WTC11 (cell line): ENCODE measurements at places on chromosomes 11 and 22. TPM values are rescaled to one million over a fixed set of nuclear protein-coding genes. Genes with fewer than 3 reads are reported as not detected.
A peak's percentile ranks its signal among the peaks of the same experiment; 100 is the strongest.

NUCB2 gene
- total RNA-seq, result 16.1 to 20.9 TPM (median 16.7 TPM) in 3 replicates

GRCh38 chr11:43555816-43556611 is 124.5 kb upstream of the HSD17B12 start:
- no peak for DNase-seq

C11orf16 gene
- total RNA-seq, result 0.11 to 0.42 TPM in 2 of 3 replicates, not detected in the other

SLC37A4 gene
- total RNA-seq, result 48.6 to 57.0 TPM (median 54.5 TPM) in 3 replicates

RFPL2 gene
- total RNA-seq, result 0.39 to 0.48 TPM (median 0.41 TPM) in 3 replicates

DNA sequence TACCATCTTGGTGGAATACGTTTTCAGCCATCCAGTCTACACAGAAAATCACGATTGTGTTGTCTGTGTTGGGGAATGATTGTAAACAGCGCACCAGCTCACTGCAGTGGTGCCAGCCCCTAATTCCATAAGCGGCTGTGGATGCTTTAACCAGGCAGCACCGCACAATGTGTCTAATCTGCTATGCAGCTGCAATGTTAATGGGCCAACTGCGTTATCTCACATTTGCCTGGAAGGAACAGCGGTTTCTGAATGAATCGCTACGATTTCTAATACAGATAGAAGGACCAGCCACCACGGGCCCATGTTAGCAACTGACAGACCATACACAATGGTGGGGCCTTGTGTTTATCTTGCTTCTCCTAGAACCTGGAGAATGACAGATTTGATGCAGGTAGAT is 384.5 kb upstream of the KIRREL3 start:
- no peak for DNase-seq

DNA sequence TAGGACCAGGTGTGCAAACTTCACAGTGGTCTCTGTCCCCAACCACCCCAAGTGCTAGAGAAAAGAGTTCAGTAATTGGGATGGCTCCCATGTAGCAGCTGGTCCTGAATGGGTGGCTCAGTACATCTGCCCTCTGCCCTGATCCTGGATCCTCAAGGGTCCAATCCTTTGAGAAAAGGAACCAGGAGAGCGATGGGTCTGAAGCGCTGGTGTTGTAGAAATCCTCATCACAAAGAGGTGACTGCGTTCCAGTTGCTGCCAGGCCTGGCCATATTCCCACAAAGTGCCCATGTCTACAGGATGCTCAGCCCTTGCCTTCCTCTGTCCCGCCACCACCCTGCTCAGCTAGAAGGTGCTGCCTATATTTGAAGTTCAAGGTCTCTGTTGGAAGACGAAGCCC is 6.2 kb upstream of the C22orf39 start:
- no peak for DNase-seq

DNA sequence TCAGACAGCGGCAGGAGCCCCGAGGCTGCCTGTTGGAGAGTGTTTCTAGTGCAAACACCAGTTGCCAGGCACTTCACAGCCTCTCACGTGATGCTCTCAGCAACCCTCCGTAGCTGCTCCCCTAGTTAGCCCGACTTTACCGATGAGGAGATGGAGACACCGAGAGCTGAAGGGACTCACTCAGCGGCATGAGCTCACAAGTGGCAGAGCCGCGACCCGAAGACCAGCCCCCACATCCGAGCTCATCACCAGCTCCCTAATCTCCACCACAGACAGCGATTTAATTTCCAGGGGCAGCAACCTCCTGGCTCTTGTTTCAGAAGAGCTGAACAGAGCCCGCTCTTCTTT is 28.7 kb upstream of the RTL6 start:
- DNase-seq, result no peak

DNA sequence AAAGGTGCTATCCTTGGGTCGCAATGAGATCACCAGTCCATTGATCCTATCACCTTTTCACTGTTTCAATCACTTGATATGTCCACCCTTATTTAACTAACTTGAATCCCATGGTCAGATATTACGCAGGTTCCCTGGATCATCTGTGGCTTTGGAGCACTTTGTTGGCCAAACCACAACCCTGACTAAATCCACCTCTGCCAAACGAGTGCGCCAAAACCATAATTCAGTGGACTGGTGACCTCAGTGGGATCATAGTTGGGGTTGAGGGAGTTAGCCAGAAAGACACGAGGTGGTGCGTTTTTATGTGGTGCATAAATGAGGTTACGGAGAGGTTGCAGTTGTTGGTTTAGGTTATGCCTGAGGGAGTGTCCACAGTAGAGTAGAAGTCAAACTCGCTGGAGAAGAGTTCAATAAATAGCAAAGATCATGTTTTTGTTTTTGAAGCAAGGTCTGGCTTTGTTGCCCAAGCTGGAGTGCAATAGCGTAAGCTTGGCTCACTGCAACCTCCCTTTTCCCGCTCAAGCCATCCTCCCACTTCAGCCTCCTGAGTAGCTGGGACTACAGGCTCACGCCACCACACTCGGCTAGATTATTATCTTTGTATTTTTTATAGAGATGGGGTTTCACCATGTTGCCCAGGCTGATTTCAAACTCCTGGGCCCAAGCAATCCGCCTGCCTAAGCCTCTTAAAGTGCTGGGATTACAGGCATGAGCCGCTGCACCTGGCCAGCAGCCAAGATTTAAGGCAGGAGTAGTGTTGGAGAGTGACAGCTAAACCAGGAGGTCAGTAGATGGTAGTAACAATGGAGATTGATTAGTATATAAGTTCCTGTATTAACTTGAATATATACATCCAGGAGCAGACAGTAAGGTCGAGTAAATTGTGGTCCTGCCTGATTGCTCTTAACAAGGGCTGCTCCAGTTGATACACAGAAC is 4.5 kb downstream of the FOXR1 start:
- DNase-seq, result no peak

GRAP2 gene
- total RNA-seq, result 0.33 to 0.92 TPM (median 0.64 TPM) in 3 replicates

SLC22A12 gene
- not detected in 3 replicates for total RNA-seq

GRCh38 chr11:118497831-118498230 is 29.4 kb upstream of the TTC36 start:
- no peak for DNase-seq

DNA sequence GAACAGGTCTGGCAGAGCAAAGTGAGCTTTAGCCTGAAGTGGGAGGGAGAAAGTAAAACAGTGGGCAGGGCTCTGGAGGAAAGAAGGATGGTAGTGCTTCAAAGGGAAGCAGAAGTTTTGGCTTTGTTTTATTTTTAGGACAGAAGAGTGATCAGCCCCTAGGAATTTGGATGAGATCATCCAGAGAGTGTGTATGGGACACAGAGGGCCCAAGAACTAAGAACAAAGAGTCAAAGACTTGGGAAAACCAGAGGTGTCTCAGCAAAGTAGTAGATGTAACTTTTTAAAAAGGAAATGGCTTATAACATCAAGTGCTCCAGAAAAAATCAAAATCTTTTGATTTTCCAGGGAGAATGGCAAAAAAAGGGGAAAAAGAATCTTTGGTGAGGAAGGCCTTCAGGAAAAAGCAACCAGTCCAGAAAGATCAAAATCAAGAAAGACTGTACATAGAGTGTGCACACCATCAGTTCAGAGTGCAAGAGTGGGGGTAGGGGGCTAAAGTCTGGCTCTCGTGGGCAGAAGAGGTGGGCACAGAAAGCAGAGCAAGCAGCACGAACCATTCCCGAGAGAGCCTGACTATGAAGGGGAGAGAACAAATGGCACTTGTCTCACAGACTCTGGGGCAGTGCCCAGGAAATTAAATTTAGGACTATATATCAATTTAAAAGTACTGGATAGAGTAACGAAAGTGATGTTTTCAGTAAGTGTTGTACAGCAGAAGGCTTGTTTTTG is 30.0 kb downstream of the MAPK1 start:
- no peak for DNase-seq

GDPD4 gene
- not detected in 3 replicates for total RNA-seq

GRCh38 chr22:32130464-32130863 is 28.6 kb downstream of the C22orf42 start:
- no peak for DNase-seq

DNA sequence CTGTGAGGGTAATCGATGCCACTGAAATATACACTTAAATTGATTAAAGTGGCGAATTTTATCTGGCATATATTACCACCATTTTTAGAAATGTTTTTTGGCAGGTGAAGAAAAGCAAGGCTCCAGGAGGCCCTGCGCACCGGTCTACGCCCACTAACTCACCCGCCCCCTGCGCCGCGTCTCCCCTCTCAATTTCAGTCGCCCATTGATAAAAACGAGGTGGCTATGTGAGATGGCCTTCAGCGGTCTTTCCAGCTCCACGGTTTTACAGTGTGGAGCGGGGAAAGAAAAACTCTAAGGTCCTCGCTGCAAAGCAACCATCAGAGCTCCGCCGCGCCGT is 602 bp upstream of the AQP11 start:
- DNase-seq, result no peak

- DNase-seq, result peak; percentile 85
Measured at GRCh38 chr22:50498322-50498890, 9.1 kb downstream of the LMF2 start.

DNA sequence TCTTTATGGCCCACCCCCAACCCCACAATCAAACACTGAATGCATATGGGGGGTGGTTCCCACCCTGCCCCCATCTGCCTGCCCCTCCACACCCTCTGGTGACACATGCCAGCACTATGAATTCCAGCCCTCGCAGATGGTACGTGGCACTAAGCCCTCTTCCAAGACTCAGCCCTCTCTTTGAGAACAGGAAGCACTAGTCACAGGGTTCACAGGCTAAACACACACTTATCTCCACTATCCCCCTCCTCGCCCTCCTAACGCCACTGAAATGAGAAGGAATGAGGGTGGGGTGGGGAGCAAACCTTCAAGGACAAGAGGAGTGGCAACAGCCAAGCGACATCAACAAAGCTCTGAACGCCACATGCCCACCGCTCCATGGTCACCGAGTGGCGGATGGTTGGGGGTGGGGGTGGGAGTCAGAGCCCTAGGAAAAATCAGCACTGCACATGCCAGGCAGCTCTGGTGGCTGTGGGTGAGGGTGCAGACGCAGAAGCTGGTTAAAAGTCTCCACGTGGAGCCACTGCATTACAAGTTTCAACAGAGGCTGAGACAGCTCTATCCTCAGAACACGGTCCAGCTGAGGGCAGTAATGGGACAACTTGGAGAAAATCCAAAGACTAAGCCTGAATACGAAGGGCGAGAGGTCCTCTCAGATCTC is 33.6 kb downstream of the TMEM184B start:
- DNase-seq, result no peak

DNA sequence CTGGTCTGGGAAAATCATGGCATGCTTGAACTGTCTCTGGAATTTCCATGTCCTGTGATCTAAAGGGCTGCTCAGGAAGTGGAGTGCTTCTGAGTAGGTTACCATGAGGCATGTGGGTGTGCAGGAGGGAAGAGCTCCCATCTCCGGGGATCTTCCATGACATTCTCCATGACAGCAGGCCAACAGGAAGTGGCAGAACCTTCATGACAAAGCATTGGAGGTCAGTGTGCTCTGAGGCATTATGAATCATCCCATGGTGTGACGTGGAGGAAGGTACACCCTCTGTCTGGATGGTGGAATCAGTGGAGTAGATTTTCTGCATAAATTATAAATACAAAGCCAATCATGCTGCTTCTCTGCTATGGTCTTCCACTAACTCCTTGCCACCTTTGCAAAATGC is 139.6 kb upstream of the E2F8 start:
- no peak for DNase-seq

OR52M1 gene
- total RNA-seq, result not detected in 3 replicates

DNA sequence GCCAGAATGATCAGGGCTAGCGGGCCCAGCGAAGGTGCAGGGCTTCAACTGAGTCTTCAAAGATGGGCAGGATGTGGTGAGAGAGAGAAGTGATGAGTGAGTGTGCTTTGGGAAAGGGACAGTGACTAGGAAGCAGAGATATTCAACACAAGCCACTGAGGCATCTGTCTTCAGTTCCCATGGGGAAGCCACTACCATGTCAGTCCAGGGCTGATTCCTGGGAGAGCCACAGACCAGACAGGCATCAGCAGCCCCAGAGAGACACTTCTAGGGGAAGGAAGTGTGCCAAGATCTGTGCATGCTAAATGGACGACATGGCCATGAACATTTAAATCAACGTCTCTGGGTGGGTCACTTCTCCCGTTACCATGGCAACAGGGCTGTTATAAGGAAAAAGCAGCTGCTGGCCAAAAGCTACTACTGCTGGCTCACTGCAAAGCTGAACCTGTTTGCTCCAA is 28.5 kb downstream of the P4HA3 start:
- no peak for DNase-seq

MYO18B gene
- 0.55 to 1.4 TPM (median 0.96 TPM) in 3 replicates for total RNA-seq

DNA sequence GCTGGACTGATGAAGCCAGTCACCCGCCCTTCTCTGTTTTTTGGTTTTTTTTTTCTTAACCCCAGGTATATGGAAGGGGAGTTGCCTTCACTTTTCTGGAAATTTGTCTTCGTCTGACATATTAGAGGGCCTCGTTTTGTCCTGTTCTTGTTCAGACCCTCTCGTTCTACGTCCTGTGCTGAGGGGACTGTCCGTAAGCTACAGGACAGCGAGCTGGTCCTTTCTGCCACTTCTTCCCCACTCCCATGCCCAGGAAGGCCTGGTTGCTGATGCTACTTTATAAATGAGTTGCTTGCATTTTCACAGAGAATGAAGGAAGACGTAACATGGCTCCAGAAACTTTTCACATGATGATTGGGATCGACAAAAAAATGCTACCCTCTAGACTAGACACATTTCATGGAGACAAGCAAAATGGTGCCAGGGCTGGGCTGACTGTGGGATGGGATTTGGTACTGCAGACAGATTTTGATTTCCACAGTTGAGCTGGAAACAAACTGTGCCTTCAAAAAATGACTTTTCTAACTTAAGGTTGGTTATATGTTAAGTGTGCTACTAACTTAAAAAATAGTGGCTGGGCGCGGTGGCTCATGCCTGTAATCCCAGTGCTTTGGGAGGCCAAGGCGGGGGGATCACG is 27.2 kb upstream of the CRKL start:
- DNase-seq, result no peak

DNA sequence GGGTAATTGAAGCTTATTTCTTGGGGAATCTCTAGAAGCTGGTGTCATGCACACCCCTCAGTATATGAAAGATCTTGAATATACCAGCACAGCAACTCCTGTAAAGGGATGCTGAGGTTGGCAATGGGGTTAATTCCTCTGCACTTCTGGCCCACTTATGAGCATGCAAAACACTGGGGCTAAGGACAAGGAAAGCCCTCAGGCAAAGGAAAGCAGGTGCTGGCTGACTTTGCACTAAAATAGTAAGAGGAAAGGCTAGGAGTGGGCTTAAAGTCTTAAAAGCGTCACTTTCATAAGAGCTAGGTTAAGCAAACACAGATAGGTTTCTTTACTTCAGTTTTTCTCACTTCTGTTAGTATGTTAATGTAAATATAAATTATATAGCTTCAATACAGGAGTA is 572.6 kb upstream of the LUZP2 start:
- no peak for DNase-seq

OR5J2 gene
- not detected in 3 replicates for total RNA-seq

DNA sequence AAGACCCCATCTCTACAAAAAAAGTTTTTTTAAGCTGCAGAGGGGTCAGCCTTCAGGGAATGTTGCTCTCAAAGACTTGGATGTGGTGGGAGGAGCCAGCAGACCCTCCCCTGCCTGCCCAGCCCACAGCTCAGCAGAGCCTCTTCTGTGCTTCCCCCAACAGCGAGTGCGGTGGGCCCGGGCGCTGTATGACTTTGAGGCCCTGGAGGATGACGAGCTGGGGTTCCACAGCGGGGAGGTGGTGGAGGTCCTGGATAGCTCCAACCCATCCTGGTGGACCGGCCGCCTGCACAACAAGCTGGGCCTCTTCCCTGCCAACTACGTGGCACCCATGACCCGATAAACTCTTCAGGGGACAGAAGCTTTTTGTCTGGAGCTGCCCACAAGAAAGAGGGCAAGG is 10.5 kb downstream of the TMA7B start:
- no peak for DNase-seq

KCTD14 gene
- 12.6 to 15.7 TPM (median 14.8 TPM) in 3 replicates for total RNA-seq
